Renal cortical epithelial cell (primary cell): ENCODE measurements at places on chromosomes 6 and 20. TPM values are rescaled to one million over a fixed set of nuclear protein-coding genes. Genes with fewer than 3 reads are reported as not detected.

PLCB1 gene
- total RNA-seq: 0.17 and 2.0 TPM in 2 replicates

GRCh38 chr6:6851059-6851948 is 256.5 kb upstream of the RREB1 start:
- DNase-seq: peak; percentile 89

DNA sequence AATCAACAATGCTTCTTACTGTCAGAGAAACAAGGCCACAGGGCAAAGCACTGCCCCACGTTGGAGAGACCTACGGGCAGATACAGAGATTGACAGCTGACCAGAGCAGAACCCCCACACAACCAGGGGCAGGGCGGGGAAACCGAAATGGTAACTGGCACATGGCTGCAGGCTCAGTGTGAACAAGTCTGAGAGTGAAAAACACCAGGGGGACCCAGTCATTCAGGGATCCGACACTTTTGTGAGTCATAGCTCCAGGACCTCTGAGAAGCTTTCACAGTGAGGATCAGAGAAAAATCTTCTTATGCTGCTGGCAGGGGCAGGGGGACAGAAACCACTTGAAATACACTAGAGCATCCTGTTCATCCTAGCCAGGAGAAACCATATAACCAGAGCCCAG is 254.2 kb downstream of the C6orf118 start:
- peak; percentile 16 for DNase-seq

DNA sequence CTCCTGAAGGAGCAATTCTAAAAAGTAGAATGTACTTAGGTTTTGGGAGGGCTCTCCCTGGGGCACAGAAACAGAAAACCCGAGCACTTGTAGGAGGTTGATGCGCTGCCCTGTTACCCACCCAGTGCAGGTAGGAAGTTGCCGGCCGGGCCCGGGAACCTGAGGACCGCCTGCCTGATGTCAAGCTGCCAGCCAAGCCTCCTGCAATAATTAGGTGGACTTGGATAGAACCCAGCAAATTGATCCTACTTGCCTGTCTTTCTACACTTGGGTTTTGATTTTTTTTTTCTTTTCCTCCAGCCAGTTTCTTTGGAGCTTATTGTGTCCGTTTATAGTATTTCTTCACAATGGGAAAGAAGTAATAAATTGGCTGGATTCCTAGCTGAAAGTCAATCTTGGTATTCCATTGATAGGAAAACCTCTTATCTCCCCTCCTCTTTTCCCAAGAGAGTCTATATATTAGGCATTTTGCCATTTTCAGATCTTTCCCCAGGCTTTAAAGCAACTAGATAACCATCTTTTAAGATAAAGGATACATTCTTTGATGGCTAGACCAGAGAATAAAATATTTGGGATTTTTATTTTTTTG is 78.3 kb upstream of the FYN start:
- no peak for DNase-seq

GRCh38 chr6:170438402-170438753 is 114.7 kb downstream of the PSMB1 start:
- DNase-seq: peak; percentile 99

GRCh38 chr6:91242614-91242949 is 655.7 kb upstream of the MAP3K7 start:
- no peak for DNase-seq

DNA sequence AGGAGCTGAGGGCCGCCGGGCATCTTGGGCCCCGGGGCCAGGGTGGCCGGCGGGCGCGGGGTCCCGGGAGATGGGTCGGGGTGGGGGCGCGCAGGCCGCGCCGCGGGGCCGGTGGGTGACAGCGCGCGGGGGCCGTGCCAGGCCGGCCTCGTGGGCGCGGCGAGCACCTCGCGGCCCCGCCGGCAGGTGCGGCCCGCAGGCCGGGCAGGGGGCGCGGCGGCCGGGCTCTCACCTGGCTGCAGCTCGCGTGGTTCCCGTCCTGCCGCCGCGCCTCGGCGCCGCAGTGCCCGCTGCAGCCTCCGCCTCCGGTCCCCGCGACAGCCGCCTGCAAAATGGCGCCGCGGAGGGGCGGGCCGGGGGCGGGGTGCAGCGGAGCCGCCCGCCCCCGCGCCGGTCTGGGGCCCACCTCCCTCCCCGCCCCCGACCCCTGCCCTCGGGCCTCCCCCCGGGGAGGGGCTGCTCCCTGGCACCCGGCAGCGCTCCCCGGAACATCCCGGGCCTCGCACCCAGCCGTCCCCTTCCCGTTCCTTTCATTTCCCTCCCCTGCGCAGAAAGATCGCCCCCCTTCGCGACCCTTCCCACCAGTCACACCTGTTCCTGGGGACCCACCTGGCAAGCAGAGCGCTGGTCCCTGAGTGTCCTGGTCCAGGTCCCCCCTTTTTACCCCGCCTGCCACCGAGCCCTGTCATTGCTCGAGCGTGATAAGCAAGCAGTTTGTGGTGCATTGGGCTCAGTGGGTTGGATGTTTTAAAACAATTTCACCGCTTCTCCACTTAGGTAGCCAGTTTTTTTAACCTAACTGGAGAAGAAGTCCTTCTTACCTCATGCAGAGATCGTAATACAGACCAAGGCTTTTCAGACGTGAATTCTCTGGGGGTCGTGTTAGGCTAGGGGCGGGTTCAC is at the start of gene SLC23A2:
Gene SLC23A2, minus strand, starts transcription at position 337 of the 903 bp plus-strand sequence. CDS start 68,948 bp downstream, outside the sequence.
- DNase-seq: peak; percentile 23

DNA sequence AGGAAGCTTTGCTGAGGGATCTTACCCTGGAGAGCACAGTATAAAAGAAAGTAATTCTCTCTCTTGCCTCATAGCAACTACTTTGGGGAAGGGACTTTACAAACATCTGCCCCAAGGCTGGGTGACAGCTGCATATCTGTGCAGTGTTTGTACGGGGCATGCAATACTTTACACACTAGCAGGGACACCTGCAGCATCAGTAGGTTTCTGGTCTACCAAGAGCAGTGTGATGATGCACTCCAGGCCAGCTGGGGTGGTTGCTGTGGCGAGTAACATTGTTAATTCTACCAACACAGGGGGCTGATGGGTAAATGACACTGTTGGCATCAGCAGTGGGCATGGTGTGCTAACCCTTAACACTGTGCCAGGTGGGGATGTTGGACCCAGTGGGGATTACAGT is 48.0 kb downstream of the ADTRP start:
- no peak for DNase-seq
